ENCODE measurements at places on chromosomes 1 and 21.

DNA sequence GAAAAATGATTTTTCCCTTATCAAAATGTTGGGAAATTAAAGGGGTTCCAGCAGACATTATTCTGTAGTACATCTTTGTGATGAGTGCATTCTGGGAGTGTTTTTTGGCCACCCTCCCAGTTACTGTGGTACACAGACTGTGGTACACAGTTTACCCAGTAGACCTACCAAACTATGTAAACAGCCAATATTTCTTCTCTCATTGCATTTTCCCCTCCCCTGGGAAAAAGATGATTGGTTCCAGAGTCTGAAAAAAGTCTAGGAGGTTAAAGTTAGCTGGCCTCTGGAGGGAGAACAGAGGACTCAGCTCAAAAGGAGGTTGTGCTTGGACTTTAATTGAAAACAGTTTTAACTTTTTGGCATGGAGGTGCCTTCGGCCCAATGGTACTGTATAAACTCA lies 42.5 kb downstream of the PGM1 start:
- DNase-seq, result no peak

- DNase-seq, result no peak
Measured at GRCh38 chr1:10704368-10704882, 92.0 kb downstream of the CASZ1 start.

- DNase-seq, result no peak
Measured at GRCh38 chr1:119635811-119636390, 12.2 kb downstream of the ZNF697 start.

DNA sequence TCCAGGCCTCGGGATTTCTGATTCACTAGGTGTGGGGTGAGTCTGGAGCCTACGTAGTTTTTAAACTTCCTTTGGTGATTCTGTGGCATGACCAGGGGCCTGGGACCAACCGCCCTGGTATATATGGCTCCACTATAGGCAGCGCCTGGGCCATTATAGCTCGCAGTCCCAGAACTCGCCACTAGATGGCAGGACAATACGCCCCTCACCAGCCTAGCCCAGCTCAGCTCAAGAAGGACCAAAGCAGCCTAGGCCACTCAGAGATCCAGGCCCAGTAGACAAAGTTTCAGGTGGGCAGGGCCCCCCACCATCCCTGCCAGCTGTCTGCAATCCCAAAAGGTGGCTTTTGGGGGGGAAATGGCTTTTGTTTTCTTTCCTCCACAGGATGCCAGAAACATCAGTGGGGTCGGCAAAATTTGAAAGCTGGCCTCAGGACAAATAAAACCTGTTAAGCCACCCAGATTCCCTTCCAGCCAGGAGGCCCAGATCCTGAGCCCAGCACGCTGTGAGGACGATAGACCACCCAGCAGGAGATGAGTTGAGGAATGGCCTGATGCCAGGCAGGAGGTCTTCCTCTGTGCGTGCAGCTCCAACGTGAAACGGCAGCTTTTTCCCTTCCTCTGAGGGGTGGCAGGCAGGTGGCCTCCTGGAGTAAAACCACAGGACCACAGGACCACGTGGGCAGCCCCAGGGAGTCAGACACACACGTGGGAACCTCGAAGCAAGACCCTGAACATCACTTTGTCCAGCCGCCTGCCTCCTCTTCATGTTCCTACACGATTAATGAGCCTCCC lies 24.8 kb upstream of the TMEM51 start:
- peak; percentile 42 for DNase-seq

GRCh38 chr1:217109928-217110327 lies 386.7 kb upstream of the ESRRG start:
- DNase-seq, result no peak

GRCh38 chr21:38380481-38381137 lies 117.7 kb downstream of the ERG start:
- no peak for DNase-seq
